Activated CD8-positive, alpha-beta memory T cell treated with anti-CD3 and anti-CD28 coated beads for 24 hours (primary cell): ENCODE measurements at places on chromosomes 1 and 21.

- no peak for DNase-seq
These were observed 12.3 kb upstream of the IL22RA1 start for GRCh38 chr1:24155011-24155782.

DNA sequence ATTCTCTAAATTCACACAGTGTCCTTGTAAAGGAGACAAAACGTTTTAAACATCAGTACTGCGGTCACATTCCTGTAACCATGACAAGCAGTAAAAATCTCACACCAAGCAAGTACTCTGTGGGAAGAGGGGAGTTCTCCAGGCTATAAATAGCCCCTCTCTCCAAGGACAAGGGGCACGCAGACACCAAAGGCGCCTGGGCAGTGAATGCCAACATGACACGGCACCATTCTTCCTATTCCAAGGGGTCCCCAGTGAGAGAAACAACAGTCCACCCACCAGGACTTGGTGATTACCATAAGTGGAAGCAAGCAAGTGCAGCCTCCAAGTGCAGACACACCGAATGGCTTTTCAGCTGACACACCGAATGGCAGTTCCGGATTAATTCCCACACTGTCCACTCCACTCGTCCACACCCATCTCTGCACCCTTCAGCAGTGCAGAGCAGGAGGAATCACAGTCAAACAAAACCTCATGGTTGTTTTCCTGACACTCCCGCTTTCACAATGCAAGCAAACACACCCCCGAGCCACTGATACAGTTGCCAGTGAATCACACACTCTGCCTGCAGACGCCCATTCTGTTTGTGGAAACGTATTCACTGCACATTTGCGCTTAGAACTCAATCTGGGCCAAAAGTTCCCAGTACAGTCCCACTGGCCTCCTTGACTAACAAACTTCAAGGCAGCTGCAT, 1.8 kb downstream of the PTTG1IP start:
- no peak for DNase-seq

DNA sequence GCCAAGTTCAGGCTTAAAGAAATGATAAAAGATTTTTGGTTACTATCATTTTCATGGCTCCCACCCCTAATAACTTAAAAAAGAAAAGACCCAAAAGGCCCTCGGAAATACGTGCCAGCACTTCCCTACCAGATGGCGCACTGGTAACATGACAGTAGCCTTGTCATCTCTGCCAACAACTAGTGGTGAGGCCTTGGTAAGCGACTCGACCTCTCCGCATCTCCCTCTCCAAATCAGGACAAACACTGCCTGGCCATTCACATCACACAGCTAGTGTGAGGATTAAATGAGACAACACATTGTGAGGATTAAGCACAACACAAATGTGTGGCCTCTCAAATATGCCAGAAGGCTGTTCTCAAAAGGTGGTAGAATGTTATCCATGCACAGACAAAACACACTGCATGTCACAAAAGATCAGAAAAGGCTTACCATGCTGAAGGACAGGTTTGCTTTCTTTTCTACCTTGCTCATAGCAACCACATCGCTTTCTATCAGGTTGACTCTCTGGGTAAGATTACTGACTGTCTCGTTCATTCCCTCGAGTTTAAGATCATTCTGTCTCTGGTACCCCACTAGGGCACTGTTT, 16.4 kb downstream of the TEX38 start:
- DNase-seq: no peak

DNA sequence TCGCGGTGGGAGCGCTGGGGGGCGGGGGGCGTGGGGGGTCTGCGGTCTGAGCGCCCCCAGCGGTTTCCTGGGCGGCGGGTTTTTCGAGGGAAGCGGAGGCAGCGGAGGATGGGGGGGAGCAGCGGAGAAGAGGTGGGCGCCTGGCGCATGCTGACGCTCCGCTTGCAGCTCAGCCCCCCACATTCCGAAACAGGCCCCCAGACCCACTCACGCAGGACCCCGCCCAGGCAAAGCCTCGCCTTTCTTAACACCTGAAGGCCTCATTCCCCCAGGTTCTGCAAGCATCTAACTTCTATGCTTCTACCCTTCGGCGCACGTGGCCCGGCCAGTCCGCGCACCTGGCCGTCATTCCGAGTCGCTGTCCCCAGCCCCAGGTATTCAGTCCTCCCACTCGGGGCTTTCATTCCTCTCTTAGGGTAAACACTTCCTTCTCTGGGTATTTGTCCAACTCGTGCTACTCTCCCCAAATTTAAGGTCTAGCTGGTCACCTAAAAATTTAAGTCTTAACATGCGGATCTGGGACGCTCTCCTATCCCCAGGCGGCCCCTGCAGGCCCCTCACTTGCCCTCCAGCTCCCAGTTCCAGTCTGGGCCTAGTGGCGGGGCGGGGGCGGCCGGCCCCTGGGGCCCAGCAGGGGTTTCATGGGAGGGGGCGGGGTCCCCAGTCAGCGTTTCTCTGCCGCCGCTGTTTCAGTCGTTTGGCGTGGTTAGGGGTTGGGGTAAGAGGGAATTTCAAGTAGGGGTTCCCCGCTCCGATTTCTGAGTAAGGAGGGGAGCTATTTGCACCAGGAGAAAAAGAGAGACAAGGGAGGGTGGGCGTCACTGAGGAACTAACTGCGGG, 2.8 kb upstream of the ZBTB7B start:
- peak; percentile 85 for DNase-seq

DNA sequence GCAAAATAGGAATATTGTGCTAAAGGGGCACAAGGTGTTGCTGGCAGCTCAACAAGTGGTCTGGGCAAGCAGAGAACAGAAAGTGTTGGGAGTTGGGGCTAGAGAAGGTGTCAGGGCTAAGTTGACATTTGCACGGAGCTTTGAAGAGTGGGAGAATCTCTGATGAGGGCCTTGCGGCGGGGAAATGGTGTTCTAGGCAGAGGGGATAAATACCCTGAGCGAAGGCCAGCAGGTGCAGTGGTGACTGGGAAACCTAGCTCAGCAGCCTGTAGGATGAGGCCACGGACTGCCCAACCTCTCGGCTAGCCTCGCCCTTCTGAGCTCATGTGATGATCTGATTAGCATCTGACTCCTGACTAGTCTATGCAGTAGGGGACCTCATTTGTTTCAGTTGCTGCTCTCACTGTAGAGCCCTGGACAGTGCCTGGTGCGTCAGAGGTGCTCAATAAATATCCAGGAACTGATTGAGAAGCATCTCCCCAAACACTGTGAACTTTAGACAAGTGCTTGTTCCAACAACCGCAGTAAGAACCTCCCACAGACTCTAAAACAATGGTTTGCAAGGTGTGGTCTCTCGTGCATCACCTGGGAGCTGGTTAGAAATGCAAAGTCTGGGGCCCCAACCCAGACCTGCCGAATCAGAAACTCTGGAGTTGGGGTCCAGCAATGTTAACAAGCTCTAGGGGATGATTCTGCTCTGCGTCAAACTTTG, 1.0 kb upstream of the FOXO6 start:
- peak; percentile 54 for DNase-seq

DNA sequence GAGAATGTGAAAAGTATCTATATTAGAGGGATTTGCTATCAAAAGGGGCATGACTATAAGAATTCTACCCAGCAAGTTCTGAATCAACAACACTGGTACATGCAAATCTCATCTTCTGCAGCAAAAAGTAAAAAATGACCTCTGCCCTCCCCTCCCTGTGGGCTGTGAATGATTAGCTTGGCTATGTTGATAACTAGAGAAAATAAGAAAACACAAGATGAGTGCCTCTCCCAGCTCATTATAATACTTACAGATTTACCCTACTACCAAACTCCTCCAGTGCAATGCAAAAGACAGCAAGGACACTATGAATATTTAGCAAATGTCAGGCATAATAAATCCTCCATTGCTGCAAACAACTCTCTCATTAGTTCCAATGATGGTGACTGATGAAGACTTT, 102.4 kb downstream of the SLC45A1 start:
- no peak for DNase-seq

DNA sequence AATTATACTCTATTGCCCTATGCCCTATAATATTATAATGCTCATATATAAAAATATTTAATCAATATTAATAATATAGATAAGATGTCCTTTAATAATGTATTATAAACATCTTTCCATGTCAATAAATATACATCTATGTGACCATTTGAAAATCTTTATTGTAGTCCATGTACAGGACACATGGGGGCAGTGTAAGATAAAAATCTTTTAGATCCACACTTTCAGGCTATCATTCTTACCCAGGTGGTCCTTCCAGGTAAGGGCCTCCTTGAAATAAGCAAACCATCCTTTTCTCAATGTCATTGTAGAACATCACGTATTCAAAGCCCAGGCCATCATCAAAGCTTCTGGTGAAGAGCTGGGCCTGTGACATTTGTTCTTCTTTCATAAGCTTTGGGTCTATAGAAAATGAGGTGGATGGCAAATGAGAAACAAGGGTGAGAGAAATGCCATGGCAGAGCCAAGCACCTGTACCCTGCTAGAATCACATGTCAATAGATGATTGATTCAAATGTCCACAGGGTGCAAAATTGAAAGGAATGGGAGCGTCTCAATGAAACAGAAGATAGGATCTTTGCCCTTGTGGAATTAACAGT, 20.2 kb downstream of the THEM4 start:
- DNase-seq: no peak

DNA sequence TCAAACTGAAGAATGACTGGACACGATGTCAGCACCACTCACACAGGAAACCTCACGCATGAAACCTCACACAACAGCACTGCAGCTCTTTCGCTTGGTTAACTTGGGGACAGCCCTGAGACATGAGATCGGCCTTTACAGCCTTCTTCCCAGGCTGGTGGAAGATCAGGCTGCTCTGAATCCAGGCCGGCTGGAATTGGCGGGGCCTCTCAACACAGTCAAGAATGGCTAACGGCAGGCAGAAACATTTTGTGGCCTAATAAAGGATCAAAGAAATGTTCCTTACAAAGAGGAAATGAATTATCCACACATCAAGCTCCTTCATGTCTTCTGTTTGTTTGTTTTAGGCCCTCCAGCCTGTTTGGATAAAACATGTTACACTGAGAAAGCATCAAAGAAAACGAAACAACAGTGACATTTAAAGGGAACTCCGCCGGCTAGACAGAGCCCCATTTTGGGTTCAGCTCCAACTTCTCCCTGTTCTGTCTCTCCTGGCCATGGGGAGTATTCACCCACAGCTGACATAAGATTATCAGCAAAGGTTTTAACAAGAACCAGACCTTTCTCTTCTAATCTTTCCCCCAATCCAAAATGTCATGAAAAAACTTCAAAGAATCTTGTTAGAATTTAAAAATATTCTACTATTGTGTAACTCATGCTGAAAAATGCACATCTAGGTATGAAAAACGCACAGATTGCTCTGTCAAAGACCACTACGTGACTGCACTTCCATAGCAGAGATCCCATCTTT, 131.2 kb downstream of the SLC45A1 start:
- DNase-seq: no peak

DNA sequence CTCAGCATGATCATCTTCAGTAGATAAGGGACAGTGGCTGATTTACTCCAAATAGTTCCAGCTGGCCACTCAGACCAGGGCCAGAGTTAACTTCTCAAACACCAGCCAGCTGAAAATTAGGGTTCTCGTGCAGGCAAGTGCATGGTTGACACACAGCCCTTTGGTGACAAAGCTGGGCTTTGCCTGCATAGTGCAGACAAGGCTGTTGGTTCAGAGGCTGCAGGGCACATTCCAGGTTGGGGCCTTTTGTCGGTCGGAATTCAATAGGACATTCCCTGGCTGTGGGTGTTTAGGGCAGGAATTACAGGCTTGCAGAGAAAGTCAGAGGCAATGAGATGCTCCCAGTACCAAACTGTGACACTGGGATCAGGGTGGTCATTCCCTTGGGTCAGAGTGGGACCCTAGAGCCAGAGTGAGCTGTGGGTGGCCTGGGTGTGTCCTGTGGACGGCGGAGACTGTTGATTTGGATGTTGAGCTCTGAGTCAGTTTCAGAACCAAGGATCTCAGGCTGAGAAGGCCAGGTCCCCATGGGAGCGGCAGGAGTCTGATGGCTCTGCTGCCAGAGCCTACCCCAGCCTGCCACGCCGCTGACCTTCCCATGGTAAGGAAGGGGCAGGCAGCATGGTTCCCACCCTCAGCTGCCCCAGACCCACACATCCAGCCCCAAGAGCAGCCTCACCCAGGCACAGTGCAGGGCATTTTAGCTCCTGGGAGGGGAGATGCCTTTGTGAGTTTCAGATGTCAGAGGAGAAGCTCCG, 56.2 kb downstream of the STUM start:
- DNase-seq: no peak

DNA sequence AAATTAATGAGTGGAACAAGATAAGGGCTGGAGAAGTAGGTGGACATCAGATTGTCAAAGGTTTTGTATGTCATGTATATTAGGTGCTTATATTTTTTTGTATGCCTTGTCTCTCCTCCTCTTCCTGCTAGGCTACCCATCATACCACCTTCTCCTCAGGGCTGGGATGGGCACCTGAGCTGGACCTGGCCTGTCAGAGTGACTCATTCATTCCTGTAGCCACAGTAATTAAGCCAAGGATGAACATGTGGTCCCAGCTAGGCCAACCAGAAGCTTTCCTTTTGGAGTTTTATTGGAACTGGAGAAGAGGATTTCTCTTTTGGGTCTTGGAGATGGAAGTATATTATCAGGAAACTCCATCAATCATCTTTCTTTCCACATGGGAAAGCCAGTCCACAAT, 21.2 kb downstream of the PTGS2 start:
- DNase-seq: no peak

- no peak for DNase-seq
These were observed 6.3 kb downstream of the PRCC start for GRCh38 chr1:156773607-156774006.

- DNase-seq: peak; percentile 77
These were observed 880 bp downstream of the PRPF38B start for GRCh38 chr1:108692724-108693655.

DNA sequence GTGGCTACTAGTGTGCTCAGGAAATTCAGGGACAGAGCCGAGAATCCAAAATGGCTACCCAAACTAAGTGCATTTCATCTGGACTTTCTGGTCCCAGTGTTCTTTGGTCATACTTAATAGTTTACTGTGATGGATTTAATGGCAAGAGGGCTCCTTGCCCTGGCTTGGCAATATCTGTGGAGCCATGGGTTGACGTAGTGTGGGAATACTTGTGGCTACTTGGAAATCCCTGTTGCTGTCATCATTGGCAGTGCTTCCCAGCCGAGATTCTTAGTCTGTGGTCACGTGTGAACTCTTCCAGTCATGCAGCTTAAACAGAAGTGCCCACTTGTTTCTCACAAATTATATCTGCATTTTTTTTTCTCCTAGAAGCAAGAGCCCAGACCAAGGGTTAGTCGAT, 198.9 kb downstream of the HS2ST1 start:
- no peak for DNase-seq

- no peak for DNase-seq
These were observed 304.1 kb upstream of the ADGRL4 start for GRCh38 chr1:79310609-79311008.
